ENCODE measurements at places on chromosomes 7 and 10.

GRCh38 chr7:7110706-7111105, 71.6 kb upstream of the C1GALT1 start:
- no peak for DNase-seq

DNA sequence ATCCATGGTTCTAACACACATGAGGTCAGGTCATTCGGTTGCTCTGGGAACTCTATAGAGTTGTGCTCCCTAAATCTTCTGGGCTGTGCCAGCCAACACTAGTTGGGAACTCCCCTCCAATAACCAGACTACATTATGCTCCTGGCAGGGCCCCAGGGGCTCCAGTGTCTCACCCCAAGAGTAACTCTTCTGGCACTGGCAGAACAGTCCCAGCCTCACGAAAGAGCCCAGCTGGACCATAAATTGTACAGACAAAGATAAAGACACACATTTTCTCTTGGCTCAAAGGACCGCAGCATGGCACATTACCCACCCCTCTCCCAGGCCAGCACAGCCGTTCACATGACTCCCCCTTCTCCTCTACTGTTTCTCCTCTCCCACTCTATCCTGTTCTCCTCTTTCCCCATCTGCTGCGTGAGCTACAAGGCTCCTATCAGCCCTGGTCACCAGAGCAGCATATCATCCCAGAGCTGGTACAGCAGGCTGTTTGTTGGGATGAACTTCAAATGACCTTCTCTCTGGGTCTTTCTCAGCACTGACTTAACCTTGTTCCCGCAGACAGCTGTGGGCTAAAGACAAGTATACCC, 230.6 kb downstream of the PLXNA4 start:
- DNase-seq: no peak

GRCh38 chr7:22841954-22842353, 19.3 kb upstream of the TOMM7 start:
- no peak for DNase-seq

DNA sequence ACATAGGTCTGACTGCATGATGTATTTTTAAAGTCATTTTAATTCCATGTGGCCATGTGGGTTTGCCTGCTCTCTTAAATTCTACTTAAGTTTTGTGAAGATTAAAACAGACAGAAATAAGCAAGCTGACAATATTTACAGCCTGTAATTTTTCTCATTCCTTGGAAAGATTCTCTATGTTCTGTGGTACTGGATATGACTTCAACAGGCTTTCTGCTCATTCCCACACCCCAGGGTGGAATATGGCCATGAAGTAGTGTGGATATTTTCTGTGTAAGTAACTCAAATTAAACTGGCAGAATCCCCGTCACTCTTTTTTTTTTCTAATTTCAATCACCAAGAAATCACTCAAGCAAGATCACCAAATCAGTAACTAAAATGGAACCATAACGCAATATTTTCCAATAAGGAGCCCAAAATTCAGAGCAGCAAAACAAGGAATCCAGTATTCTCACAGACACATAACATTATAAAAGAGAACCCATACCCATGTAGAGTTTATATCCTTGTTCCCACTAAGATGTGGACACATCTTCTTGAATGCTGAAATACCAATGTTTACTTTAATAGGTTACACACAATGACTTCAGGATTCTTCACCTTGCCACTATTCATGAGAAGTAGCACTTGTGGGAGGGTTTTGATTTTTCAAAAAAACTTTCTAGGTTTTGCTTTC, 5.7 kb downstream of the HOXA5 start:
- no peak for DNase-seq

- DNase-seq: no peak
Measured at GRCh38 chr7:35792472-35792871, 8.4 kb upstream of the SEPTIN7 start.

DNA sequence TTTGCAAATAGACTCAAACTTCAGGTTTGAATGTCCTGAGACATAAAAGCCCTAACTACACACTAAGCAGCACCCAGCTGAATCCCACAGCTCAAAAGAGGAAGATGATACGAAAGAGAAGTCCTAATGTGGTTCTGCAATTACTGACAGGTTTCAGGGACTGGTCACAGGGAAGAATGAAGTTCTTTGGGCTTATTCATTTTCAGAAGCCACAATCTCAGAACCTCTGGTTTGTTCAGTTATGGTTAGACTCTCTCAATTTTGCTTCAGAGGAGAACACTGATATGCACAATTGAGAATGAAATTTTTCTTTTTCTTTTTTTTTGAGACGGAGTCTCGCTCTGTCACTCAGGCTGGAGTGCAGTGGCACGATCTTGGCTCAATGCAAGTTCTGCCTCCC, 94.6 kb upstream of the FAM180A start:
- DNase-seq: no peak

DNA sequence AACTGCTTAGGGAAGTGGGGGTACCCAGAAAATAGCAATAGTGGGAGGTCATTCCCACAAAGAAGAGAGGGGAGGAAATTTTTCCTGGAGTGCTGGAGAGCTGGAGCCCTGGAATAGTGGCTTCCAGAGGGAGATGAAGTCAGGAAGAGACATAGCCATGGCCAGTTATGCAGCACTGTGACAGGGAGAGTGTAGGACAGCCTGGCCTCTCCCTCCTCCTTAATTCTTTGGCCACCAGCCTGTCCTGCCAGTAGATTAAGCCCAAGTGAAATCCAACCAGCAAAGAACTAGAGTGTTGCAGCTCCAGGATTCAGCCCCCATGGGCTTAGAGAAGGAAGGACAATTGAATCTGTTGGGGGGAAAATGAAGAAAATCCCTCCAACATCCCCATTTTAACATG, 130.5 kb downstream of the HDAC9 start:
- no peak for DNase-seq

- no peak for DNase-seq
Measured at GRCh38 chr10:71357792-71358265, 38.8 kb downstream of the SLC29A3 start.

- DNase-seq: peak; percentile 57
Measured at GRCh38 chr10:71390461-71390835, 6.3 kb upstream of the CDH23 start.
